ENCODE measurements at places on chromosomes 2 and 18.

DNA sequence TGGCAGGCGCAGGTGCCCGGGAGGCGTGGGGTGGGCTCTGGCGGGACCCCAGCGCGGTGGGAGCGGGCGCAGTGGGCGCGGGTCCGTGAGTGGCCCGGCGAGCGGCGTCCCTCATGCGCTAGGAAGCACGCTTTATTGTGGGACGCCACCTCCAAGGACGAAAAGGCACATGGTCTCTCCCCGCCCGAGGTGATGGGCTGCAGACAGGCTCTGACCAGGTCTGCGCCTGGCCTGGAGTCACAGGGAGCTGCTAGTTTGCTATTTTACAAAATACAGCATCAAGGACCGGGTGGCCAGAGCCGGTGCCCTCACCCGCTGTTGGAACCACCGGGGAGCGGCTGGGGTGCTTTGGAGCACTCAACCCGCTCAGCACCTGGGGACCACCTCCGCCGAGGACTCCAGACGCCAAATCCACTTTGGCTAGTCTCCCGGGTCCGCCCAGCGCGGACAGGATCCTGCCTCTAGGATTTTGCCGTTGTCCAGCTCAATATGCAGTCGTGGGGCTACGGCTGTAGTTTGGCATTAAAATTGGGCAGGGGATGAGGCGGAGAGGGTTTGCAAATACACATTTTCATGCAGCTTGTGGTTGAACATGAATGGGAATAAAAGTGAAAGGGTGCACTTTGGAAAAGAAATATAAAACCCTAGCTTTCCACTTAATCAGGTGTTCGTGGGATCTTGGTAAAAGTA lies 65.4 kb downstream of the LRRFIP1 start:
- no peak for DNase-seq

DNA sequence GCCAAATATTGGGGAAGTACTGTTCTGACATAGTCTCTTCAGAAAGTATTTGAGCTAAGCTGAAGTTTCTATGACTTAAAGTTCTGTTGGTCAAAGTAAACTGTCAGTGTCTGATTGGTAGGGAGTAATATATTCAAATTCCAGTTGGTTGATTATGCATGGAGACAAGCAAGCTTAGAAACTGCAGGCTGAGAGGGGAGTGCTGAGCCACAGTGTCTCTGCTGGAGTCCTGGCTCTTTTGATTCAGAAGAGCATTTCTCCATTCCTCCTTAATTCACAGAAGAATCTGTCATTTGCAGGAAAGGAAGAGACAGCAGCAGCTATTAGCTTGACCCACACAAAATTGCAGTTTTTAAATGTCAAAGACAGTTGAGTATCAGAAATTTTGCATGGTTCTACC lies 201.4 kb upstream of the TMEM200C start:
- no peak for DNase-seq

DNA sequence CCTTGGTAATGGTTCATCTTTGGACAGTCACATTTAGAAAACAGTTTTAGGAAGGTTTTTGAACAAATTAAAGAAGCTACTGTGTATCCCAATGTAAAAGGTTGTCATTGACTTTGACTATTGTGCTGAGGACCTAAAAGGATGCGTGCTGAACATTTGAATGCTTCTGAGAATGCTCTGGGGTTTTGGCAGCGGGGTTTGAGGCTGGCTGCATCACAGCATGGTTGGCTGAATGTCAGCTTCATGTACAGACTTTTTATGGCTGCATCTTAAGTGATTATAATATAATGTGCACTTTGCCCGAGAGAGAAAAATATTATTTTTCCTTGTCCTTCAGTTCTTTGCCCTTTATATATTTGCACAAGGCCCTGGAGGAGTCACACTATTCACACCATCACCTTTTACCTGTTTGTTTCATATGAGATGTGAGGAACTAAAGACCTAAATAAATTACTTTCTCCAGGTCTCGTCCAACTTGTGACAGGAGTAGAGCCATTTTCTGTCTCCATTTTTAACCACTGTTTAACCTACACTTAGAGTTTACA lies 125.9 kb downstream of the CCDC85A start:
- DNase-seq = no peak

DNA sequence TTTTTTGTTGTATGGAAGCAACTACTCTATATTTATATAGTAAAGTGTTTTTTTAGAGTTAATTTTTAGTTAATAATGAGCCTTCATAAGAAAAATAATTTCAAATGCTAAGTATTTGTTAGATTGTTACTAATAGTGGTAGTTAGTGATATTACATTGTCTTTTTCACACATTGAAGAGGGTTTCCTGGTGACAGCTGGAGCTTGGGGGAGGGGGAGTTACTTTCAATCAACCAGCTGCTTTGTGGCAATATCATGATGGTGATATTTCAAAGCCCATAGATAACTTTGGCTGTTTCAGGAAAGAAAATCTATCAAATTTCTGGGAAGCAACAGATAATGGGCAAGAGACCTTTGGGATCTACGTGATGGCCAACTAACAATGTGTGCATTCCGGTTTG lies 4.1 kb downstream of the RHBDD1 start:
- DNase-seq = no peak

DNA sequence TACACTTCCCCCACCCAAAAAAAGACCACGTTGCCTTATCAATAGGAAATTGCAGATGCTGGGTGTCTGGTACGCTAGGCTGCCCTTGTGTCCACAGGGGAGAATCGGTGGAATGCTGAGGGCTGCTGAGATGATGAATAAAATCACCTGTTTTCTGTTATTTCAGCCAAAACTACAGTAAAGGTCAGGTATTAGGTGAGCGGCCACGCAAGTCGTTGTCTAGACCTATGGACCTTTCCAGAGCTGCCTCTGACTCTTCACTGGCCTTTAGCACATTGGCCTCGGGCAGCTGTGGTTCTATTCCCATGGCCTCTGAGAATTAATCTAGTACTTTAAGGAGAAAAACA lies 89.6 kb downstream of the MTCL1 start:
- DNase-seq = no peak
